ENCODE measurements at places on chromosomes 5 and 9.

DNA sequence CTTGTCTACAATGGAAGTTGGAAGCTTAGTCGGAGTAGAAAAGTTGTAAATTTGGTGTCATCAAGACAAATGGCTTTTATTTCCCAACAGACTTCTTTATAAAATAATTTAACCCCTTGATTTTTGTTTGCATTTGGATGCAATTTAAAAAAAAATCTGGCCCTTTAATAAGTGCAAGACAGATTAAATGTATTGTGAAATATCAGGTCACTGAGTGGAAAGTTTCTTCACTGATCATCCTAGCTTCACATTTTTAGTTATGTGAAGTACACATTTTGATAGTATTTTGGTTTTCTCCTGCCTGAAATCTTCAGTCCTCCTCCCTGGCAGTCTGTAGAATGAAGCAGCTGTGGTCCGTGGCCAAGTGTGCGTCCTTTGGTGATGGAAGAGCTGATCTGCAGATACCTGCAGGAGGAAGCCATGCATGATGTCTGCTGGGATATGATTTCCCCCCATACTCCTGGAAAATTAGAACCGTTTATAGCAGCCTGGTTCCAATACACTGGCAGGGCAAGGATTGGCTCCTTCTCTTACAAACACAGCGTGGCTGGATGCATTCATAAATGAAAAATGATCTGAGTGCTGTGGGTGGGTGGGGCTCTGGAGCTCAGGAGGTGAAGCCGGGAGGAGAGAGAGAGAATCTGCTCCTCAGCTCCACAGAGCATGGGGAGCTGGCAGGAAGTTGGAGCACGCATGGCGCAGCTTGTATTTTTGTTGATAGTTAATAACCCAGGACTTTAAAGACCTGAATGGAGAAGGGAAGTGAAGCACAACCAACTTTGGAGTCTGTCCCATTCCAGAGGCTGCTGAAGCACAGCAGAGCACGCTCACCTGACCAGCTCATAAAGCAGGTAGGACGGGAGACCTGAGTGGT lies 238.4 kb downstream of the GOLPH3 start:
- no peak for DNase-seq

DNA sequence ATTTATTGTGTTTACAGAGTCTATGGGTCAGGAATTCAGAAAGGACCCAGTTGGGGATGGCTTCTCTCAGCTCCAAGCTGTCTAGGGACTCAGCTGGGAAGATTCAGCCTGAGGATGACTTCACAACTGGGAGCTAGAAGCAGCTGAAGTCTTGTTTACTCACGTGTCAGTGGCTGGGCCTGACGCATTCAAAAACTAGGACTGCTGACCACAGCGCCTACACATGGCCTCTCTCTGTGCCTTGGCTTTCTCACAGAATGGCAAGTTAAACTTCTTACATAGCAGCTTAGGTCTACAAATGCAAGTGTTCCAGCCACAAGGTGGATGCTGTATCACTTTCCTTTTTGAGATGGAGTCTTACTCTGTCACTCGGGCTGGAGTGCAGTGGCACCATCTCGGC lies 16.3 kb upstream of the PPP2CA start:
- DNase-seq = no peak

DNA sequence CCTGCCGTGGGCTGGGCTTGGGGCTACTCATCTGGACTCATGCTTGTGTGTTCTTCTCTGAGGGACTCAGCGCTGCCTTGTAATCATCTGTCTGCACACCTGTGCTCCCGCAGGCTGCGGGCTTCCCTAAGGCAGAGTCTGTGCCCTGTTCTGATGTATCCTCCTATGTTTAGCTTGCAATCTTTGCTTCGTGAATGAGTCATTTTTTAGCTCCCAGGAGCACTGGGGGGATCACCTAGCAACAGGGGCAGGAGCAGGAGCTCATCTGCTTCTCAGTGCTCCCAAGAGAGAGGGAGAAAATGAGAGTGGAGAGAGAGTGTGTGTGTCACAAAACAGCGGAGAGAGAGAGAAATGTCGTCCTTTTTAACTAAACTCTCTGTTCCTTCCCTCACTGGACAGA lies 202.4 kb upstream of the ZNF618 start:
- no peak for DNase-seq

DNA sequence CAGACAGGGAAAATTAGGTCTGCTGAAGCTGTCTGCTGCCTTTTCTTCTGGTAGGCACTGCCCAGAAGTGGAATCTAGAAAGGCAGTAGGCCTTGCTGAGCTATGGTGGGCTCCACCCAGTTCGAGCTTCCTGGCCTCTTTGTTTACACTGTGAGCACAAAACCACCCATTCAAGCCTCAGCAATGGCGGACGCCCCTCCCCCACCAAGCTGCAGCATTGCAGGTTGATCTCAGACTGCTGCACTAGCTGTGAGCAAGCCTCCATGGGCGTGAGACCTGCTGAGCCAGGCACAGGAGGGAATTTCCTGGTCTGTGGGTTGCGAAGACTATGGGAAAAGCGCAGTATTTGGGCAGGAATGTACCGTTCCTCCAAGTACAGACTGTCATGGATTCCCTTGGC lies 18.5 kb downstream of the AGTPBP1 start:
- DNase-seq = no peak

DNA sequence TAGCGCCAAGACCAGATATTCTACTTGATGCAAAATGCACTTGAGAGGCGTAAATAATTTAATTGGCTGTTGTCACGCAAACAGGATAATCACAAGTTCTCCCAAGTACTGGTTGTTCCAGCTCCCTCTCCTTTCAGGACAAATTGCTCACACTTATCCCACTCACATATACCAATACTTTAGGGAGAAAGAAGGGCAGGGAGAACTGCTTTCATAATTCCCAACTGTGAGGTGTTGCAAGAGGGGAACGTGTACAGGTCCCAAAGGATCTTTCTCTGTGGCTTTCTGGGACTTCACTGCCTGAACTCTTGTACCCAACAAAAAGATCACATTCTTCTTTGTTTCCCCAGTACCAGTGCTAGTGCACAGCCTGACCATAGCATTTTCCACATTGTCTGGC lies 21.5 kb upstream of the TGFBI start:
- no peak for DNase-seq

All from occipital lobe (tissue), 3 donors.